ENCODE measurements at places on chromosomes 3 and 15. TPM values are rescaled to one million over a fixed set of nuclear protein-coding genes. Genes with fewer than 3 reads are reported as not detected.

- no peak for DNase-seq
Measured at GRCh38 chr15:95875121-95875643, 455.3 kb upstream of the NR2F2 start.

- no peak for DNase-seq
Measured at GRCh38 chr3:148582126-148582525, 115.6 kb upstream of the AGTR1 start.

- peak; percentile 76 for DNase-seq
Measured at GRCh38 chr15:54840621-54841398, 355.9 kb downstream of the RSL24D1 start.

- DNase-seq = no peak
Measured at GRCh38 chr3:160127308-160127707, 97.9 kb upstream of the C3orf80 start.

DNA sequence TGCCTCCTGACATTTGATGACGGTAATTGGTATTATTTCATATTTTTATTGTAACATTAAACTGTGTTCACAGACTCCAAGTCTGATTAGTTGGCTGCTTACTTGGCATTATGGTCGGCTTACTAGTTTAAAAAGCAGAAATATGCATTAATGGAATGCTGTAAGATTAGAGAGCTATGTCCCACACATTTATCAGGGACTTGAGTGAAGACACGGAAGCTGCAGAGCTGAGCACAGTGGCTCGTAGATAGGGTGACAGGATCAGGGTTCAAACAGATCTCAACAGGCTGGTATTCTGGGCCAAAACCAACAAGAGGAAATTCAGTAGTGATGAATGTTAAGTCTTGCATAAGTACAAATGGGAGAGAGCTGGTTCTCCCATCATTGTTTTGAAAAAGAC lies 113.8 kb downstream of the ADAMTSL3 start:
- no peak for DNase-seq

DNA sequence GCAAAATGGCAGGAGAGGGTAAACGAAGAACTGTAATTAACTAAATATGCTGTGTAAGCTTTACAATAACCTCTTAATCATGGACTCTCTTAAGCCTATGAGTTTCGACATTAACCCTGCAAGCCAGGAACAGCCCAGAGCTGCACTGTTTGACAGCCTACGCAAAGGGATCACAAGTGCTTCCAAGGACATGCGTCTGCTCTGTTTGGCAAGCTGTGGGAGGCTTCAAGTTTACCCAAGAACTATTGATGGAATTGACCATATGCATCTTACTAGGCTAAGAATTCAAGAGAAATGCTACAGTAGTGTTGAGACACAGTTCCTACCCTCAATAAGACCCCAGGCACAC lies 66.0 kb downstream of the PDZRN3 start:
- DNase-seq = no peak

DNA sequence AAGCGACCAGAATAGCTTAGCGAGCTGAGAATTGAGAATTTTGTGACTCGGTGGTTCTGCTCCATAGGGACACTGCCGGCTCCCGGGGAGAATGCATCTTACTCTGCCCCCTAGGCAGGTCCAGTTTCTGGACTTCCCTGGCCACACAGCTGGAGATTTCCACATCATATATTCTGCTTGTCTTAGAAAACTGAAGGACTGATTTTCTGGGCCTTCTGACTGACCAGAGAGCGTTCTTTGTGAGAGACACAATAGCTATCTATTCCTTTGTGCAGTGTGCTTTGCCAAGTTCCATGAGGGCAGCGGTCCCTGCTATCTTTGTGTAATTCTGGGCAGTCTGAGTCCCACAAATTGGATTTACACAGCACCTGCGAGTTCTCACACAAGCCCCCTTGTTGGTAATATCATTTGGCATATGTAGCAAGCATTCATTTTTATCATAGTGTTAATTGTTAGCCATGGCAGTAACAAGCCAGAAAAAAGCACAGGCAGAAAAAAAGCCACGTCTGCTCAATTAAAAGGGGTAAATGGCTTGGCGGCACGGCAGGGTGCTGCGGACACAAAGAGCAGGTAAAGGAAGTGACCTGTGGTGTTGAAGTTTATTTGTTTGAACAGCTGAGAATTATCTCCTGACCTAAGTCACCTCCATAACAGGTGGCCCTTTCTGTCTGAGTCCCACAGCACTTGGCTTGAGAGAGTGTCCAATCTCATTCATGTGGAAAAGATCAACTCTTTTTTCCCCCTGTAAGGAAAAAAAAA lies 688.7 kb downstream of the TUSC7 start:
- DNase-seq = peak; percentile 91

DNA sequence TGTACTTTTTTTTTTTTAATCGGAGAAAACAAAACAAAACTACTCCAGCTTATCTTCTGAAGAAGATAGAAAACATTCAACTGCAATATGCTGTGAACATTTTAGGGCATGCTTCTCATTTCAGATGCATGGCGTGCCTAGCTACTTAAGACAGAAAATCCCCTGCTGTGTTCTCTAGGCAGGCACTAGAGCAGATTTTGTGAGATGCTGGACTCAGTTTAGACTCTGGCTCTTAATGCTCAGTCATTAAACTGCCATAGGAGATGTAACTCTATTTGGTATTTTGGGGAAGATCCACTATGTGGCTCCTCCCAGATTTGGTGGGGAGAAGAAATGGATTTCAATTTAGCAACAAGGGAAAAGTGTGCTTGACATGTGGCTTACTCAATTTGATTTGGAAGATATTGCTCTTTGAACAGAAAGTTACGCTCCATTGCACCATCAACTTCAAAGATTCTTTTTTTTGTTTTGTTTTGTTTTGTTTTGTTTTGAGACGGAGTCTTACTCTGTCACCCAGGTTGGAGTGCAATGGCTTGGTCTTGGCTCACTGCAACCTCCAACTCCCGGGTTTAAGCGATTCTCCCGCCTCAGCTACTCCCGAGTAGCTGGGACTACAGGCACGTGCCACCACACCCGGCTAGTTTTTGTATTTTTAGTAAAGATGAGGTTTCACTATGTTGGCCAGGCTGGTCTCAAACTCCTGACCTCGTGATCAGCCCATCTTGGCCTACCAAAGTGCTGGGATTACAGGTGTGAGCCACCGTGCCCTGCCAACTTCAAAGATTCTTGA lies 62.0 kb upstream of the LEKR1 start:
- DNase-seq = no peak

DNA sequence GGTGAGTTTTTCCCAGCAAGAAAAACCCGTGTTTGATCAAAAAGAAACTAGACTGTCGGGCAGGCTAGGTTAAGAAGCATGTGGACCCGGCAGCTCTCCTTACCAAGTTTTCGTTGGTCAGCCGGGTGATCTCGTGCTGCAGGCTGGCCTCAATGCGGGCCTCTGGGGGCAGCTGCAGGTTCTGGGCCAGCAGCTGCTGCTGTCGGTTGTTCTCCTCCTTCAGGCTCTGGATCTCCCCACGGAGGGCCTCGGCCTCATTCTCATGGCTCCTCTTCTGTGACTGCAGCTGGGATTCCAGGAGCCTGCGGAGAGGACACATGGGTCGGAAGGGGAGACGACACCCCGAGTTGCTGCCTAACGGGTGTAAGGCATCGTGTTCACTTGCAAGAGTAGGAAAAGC lies 44.5 kb upstream of the MYO5C start:
- no peak for DNase-seq

- DNase-seq = peak; percentile 95
Measured at GRCh38 chr15:60916679-60917460, 312.2 kb downstream of the RORA start.

DNA sequence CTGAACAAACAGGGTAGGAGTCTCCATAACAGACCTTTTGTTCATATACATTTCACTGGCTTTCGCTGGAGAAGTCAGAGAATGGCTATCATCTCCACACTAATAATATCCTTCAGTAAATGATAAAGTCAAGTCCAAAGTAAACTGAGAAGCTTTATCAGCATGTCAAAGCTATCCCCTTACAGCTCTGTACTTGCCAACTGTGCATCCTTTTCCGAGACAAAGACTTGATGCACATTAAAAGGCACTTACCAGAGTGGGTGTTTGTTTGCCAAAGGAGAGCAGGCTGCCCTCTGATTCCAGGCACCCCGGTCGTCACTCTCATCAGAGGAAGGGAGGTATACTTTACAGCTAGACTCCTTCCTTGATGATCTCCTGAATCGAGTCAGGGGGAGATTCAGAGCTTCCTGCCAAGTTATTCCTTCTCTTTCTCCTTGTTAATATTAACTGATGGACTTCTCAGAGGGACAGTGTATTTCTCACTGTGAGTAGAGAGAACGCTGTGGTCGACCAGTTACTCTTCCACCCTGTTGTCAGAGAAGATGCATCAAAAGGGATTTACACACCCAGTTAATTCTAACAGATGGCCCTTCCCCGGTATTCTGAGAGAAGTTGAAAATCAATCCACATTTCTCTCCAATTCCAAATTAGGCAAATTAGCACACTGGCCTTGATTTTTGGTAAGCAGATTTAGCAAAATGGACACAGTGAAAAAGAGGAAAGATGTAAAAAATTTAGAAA lies 504.7 kb upstream of the NR2F2 start:
- DNase-seq = no peak

DNA sequence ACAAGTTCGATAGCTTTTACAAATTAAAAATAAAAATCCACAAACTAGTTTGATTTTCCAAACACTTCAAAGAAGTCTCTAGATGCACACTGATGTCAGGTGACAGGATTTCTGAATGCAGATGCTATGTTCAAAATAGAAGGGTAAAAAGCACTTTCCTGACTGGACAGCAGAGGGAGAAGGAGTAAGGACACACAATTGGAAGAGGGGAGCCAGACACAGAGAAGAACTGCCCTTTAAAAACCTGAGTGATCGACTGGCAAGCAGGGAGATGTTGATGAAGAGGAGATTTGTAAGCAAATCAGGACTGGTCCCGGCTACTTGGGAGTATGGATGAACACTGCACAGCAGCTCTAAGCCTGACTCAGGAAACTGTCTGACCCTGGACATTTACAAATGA lies 612.8 kb downstream of the MAGI1 start:
- no peak for DNase-seq

Gene OR4F6
- not detected for total RNA-seq

Gene PRTG
- total RNA-seq = 32.6 TPM

Gene SV2B
- total RNA-seq = 7.9 TPM

Data from endodermal cell (in vitro differentiated cells).